ENCODE measurements at places on chromosomes 4 and X.

- no peak for DNase-seq
Measured at GRCh38 chrX:150094375-150094774, 156.1 kb upstream of the EOLA2 start.

GRCh38 chr4:17771284-17771908 lies 10.0 kb downstream of the FAM184B start:
- no peak for DNase-seq

- DNase-seq: no peak
Measured at GRCh38 chr4:7547368-7548040, 112.8 kb upstream of the PSAPL1 start.

DNA sequence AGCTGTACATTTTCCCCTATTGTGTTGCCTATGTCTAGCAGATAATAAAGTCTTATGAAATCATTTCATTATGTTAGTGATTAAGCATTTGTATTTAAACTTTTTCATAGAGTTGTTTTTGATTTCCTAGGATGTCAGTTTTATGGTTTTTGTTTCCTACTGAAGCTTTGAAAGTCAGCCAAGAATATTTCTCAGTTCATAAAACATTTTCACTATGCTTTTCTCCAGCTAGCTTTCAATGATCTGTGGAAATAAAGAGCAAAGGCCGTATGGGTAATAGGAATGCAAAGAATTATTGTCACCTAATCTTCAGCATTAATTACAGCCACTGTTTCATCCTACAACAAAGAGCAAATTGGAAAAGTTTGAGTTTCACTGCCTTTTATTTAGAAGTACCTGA lies 145.7 kb upstream of the NUDT6 start:
- DNase-seq: no peak

GRCh38 chr4:153704522-153704921 lies 20.4 kb downstream of the TLR2 start:
- DNase-seq: no peak

GRCh38 chrX:153537080-153537479 lies 19.6 kb downstream of the ATP2B3 start:
- DNase-seq: no peak

DNA sequence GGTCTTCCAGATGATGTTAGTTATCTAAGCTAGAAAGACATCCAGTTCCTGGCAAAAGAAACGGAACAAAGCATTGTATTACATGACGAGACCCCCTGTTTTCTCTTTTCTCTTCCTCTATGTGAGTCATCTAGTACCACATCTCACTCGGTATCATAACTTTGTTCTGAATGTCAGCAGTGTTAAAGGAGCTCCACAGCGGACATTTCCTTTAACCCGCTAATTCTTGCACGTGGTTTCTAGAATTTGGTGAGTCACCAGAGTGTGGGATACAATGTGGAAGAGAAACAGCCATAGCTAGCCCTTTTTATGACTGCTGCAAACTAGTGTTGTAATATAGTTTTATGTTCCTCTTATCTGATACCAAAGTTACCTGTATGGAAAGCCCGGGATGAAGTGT lies 243.7 kb downstream of the TENM3 start:
- no peak for DNase-seq

DNA sequence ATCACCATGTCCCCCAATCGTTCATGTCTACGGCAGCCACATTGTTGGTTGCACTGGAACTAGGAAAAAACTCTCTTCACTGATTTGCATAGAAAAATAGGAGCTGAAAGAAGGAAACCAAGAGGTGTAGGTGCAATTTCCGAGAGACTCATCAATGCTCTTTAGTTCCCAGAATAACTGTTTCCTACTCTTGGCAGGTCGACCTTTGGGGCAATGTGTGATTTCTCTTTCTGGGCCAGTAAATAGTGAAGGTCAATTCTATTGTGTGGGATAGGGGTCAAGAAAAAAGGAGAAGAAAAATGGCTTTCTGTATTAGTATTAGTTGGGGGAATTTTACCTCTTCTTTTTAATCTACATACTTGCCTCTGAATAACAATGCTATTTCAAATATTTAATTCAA lies 55.9 kb upstream of the PDE5A start:
- no peak for DNase-seq

DNA sequence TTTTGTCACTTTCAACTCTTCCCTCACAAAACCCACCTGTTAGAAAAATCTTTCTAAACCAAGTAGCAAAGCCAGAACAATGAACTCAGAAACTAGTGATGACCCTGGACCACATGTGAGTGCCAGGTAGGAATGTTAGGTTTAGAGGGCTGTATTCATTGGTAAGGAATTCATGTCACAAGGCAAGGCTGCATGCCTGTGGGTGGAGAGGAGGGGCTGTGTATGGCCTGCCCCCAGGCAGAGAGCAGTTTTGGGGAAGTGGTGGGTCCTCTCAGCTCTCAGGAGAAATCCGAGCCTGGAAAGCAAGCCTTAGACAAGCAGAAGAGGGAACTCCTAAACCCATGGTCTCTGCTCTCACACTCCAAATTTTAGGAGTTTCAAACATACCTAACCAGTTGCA lies 2.4 kb downstream of the RNF175 start:
- no peak for DNase-seq

DNA sequence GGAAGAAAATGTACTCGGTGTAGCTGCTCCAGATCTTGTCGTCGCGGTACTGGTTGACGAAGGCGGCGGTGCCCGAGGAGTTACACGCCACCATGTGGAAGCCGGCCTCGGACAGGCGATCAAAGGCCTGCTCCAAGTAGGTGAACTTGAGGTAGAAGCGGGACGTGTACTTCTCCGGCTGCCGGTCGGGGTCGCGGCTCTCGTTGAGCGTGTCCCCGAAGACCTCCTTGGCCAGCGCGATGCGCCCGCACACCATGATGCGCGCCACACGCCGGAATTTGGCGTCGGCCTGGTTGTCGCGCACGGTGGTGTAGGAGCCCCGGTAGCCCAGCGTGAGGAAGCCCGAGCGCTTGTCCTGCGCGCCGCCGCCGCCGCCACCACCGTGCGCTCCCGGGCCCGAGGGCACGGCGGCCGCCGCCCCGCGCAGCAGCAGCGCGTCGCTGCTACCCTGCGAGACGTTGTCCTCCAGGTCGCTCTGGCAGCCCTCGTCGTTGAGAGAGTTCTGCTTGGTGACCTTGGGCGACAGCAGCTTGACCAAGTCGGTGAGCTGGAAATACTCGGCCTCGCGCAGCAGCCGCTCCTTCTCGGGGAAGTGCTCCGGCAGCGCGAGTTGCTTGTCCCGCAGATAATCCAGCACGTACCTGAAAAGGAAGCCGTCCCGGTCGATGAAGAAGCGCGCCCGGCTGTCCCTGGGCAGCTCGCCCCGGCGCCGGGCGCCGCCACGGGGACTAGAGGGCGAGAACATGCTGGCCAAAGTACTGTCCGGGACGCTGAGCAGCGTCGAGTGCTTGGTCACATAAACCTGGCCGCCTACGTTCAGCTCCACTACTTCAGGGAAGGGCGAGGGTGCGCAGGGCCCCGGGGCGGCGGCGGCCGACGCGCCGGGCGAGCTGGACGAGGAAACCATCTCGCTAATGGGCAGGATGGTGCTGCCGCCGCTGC lies 775 bp downstream of the KCTD8 start:
- DNase-seq: peak; percentile 29

GRCh38 chr4:152965611-152966010 lies 29.5 kb downstream of the FHDC1 start:
- DNase-seq: no peak

DNA sequence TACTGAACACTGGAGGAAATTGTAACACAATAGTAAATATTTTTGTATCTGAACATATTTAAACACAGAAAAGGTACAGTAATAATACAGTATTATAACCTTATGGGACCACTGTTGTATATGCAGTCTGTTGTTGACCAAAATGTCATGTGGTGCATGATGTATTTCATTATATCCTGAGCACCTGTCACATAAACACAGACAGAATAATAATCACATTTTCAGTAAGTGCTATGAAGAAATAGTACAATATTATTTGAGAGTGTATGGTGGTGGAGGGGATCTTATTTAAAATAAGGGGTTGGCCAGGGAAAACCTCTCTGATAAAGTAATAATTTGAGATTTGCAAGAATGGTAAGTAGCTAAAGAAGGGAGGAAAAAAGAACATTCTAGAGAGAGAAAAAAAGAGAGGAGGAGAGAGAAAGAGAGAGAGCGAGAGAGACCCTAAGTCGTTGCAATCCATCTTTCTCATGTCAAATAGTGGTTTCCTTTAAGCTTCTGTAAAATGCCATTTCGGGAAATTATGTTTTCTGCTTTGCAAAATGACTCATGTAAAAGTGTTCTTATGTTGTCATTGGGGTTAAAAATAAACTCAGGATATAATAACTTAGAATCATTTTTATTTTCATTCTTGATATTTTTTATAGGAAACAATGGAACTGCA lies 19.3 kb upstream of the CLNK start:
- DNase-seq: no peak

DNA sequence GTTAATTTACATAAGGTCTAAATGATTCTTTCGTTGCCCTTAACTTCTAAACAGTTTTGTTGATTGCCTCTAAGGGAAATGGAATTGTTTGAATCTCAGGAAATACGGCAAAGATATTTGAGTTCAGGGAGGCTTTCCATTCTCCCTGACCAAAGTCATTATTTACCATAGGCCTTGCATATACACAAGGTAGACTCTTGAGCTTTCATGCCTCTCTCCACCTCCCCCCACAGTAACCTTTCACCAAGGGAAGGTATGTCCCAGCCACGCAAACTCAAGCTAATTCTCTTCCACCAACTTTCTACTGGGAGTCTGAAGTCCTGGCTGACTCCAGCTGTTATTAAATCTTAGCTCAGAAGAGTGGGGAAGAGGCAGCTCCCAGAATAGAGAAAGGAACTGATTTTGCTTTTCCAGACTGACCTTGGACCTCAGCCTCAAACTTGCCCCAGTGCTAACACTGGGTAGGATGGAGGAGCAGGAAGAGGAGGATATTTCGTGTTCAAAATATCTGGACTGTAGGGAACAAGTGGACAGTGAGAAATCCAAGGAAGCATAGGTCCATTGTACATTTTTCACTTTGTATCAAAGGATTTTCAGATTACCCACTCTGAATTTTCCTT lies 1.4 kb downstream of the IGSF1 start:
- no peak for DNase-seq

DNA sequence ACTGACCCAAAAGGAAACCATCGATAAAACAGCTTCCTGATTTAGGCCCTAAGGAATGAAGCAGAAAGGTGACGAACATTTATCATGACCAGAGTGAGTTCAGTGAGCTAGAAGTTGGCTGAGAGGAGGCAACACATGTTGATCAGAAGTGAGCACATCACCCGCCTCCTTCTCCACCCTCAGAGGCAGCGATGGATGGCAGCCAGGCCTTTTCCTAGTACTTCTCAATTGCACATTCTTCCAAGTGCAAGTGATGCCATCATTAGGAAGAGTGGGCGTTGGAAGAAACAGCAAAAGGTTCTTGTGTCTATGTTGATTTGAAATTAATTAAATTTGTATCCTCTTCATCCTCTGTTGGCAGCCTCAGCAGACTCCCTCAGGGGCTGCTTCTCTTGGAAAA lies 51.7 kb downstream of the TMEM154 start:
- DNase-seq: no peak

- DNase-seq: no peak
Measured at GRCh38 chr4:58688568-58688967, 1578.4 kb upstream of the IGFBP7 start.

GRCh38 chrX:12080265-12080664 lies 58.0 kb upstream of the FRMPD4 start:
- peak; percentile 28 for DNase-seq

DNA sequence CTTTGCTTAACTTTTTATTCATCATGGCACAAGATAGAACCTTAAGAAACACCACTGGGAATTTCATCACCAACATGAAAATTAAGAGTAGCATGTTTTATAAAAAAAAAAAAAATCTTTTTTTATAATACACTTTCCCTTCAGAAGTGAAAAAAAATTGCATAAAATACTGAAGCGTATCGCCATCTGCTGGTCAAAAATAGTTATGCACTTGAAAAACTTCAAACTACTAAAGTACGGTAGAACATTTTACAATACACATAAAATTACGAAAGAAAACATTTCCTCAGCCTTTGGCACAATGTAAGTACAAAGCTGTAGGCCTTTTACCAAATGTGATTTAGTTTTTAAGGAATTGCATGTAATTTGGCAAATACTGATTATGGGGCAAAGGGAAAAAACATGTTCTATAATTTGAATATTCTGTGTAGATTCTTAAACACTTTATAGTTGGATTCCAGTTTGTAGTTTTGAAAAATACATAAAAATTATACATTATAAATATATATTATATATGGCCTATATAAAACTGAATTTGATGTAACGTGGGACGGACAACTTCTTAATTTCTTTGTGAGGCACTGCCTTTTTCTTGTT lies 26.5 kb downstream of the HCCS start:
- peak; percentile 1 for DNase-seq

GRCh38 chrX:12868747-12869146 lies 1.9 kb downstream of the TLR7 start:
- DNase-seq: no peak

GRCh38 chr4:1726146-1726934 lies 5.0 kb downstream of the TACC3 start:
- DNase-seq: peak; percentile 2

Data from NCI-H446 treated with DMSO at 0.1 percent for 48 hours (cell line).